HCEC 1CT (cell line): ENCODE measurements at places on chromosomes 7 and 10.

GRCh38 chr7:66602159-66602558 lies 26.5 kb upstream of the KCTD7 start:
- no peak for DNase-seq

DNA sequence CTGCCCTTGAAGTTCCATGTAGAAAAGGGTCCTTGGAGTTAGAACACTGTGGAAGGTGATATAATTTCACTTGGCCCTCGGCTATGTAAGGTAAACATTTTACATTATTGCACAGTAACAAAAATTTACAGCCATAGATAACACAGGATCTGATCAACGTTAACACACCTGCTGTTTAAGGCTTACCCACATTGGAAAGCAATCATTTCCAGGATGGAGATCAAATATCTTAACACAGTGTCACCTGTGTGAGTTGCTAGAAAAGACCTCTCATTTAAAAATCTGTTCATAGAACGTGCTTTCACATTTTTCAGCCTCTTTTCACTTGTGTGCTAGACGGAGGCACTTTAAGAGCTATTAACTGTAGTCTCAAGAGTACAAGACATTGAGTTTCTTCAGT lies 1.9 kb downstream of the TMEM229A start:
- no peak for DNase-seq

- DNase-seq, result no peak
These were observed 178.0 kb upstream of the GLI3 start for GRCh38 chr7:42414941-42415505.

DNA sequence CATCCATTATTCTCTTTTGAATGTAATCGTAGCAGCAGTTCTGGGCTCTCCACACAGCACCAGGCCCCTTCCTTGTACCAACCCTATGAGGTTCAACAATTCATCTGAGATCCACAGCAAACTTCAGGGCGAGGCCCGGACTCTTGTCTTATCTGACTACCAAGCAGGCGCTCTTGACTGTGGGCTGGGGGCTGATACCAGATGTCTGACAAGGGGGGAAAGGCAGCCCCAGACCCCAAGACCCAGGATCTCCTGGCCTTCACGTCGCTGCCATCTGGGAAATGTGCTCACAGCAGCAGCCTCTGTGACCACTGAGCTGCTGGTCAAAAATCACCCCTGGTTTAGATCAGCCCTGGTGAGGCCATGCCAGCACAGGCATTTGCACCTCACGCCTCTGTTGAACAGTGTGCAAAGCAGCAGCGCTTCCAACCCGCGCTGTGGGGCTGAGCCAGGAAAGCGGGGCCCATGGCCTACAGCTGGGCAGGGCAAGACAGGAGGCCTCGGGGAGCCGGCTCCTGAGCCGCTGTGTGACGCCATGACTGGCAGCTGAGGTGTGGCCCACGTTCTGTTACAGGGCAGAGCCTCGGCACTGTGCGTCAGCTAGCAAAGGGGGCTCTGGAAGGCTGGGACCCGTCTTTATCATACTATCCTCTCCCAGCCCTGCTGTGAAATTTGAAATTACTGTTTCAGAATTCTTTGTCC lies 143.9 kb downstream of the PAXIP1 start:
- DNase-seq, result no peak

- no peak for DNase-seq
These were observed 219.9 kb downstream of the TCF7L2 start for GRCh38 chr10:113169853-113170460.

DNA sequence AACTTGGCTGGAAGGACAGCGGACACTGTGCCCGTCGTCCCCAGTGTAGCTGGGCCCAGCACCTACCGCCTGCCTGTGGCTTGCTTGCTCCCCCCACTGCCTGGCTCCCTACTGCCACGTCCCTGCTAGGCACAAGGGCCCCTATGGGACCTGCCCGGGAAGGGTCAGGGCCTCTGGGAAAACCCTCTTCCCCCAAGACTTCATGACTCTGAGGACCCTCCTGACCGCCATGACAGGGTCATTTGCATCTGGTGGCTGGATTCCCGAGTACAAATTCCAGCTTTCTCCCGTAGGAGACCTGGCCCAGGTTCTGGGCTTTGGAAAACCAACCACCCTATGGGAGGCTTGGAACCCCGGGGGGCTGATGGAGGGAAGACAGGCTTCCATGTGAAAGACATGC lies 1.4 kb upstream of the MMD2 start:
- DNase-seq, result no peak
